ENCODE measurements at places on chromosomes 3 and 15. TPM values are rescaled to one million over a fixed set of nuclear protein-coding genes. Genes with fewer than 3 reads are reported as not detected.

DNA sequence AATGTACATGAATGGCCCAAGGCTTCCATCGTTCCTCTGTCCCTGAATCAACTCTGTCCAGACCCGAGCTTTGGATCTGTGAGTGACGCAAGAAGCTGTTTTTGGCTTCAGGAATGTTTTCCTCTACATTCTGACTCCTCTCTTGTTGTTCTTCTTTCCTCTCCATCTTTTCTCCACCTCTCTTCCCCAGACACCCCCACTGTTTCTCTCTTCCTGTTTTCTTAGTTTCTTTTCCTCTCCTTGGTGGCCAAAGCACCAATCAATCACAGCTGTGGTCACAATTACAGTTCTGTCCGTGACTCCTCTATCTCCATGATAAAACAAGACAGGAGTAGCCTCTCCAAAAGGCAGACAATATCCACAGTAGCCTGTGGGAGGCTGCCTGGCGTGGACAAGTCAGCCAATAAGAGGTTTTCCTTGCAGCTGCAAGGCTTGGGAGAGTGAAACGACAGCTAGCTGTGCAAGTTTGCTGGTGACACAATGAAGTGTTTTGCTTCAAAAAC is 4.9 kb upstream of the TMEM212 start:
- peaks cover 49% of the 10 kb centered on the region for H3K4me1 ChIP-seq
- H3K4me3 ChIP-seq = no peak overlapping the region
- no peaks in the 10 kb centered on the region for H3K27me3 ChIP-seq
- DNase-seq = peak; percentile 18

DNA sequence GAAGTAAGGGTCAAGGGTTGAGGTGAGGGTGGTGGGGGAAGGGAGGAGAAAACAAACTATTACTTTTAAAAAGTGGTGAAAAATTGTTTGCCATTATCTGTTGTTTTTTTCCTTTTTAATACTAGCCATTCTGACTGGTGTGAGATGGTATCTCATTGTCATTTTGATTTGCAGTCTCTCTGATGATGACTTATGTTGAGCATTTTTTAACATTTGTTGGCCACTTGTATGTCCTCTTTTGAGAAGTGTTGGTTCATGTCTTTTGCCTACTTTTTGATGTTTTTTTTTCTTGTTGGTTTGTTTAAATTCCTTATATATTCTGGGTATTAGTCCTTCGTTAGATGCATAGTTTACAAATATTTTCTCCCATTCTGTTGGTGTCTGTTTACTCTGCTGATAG is 185.9 kb upstream of the ANKRD28 start:
- H3K36me3 ChIP-seq = peaks cover 3% of the 10 kb centered on the region
- no peak overlapping the region for H3K4me3 ChIP-seq

GRCh38 chr15:51335538-51336410 is 2.6 kb downstream of the CYP19A1 start:
- no peaks in the 10 kb centered on the region for H3K36me3 ChIP-seq
- no peaks in the 10 kb centered on the region for H3K4me1 ChIP-seq
- no peak overlapping the region for H3K27ac ChIP-seq

- no peak for DNase-seq
- no peaks in the 10 kb centered on the region for H3K27me3 ChIP-seq
- no peak overlapping the region for H3K27ac ChIP-seq
- H3K4me3 ChIP-seq = no peak overlapping the region
- H3K36me3 ChIP-seq = no peaks in the 10 kb centered on the region
These were observed 63.4 kb downstream of the CYP19A1 start for GRCh38 chr15:51274956-51275355.

DNA sequence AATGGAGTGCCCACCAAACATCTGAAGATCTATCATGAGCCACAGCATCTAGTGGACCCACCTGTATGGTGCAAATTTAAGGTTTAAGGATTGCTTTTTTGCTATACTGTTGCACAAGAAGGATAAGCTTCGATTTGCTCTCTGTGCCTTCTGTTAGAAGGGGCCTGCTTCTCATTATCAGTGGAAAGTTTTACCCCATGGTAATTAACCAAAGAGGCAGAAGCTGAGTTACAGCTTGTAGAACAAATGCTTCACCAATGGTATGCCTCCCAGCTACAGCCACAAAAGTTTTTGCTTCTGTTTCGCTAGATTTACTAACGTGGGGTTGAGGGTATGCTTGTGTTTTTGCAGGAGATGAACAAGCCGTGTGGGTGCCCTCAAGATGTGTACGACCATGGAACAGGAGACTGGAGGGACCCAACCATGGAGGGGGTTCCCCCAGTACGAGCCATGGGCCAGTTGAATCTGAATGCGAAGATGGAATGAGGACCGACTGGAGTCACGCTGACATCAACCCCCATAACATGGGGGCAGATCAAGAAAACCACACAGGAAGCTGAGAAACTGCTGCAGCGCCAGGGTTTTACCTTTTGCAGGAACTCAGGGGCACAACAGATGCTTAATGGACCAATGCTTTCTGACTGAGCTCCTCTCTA is 43.5 kb downstream of the ACAD9 start:
- no peaks in the 10 kb centered on the region for H3K4me1 ChIP-seq
- H3K27me3 ChIP-seq = peaks cover 11% of the 10 kb centered on the region
- H3K27ac ChIP-seq = no peak overlapping the region
- H3K4me3 ChIP-seq = peak overlapping the region; percentile 18
- no peak for DNase-seq

DNA sequence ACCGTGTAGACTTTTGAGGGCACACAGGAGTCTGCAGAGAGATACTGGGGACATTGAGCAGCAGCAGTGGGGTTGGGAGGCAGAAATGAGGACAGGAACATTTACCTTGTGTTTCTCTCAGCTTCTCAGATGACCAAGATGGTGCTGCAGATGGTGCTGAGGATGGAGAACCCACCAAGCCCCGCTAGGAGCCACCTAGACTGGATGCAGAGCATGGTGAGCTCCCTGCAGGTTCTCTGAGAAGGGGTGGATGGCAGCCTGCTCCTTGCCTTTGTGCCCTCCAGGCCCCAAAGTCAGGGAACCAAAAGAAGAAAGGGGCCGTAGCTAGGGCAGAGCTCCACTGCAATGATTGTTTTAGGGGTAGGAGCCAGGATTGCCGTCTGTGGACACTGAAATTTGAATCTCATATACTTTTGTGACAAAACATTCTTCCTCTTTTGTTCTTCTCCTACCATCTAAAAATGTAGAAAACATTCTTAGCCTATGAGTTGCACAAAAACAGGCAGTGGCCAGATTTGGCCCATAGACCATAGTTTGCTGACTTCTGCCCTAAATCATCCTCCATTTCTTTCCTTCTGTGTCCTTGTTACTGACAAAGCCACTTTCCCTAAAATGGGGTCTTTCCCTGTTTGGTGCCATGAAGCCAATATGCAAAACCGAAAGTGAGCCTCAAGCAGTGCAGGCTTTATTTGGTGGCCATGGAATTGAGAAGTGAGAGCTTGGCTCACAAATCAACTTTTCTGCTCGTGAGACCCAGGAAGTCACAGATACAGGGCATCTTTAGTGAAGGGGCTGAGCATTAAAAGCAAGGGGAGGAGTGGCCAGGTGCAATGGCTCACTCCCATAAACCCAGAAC is 11.9 kb upstream of the MUC20 start:
- no peak overlapping the region for H3K4me3 ChIP-seq
- peaks cover 7% of the 10 kb centered on the region for H3K27me3 ChIP-seq
- peaks cover 4% of the 10 kb centered on the region for H3K4me1 ChIP-seq
- H3K27ac ChIP-seq = no peak overlapping the region
- H3K36me3 ChIP-seq = peaks cover 4% of the 10 kb centered on the region
- no peak for DNase-seq

- no peak overlapping the region for H3K27ac ChIP-seq
- no peaks in the 10 kb centered on the region for H3K4me1 ChIP-seq
- H3K27me3 ChIP-seq = no peaks in the 10 kb centered on the region
- no peak for DNase-seq
- H3K4me3 ChIP-seq = no peak overlapping the region
- H3K36me3 ChIP-seq = no peaks in the 10 kb centered on the region
These were observed 113.8 kb downstream of the ADAMTSL3 start for GRCh38 chr15:83767741-83768140.

- H3K4me1 ChIP-seq = peaks cover 8% of the 10 kb centered on the region
- peak; percentile 22 for DNase-seq
- H3K27me3 ChIP-seq = peaks cover 21% of the 10 kb centered on the region
- peaks cover 5% of the 10 kb centered on the region for H3K36me3 ChIP-seq
These were observed 1.3 kb downstream of the GREM1 start for GRCh38 chr15:32718821-32719716.

GRCh38 chr15:48548455-48548854 is 97.1 kb downstream of the FBN1 start:
- H3K4me3 ChIP-seq = no peak overlapping the region
- no peaks in the 10 kb centered on the region for H3K36me3 ChIP-seq
- H3K27ac ChIP-seq = no peak overlapping the region
- DNase-seq = no peak
- H3K4me1 ChIP-seq = peaks cover 2% of the 10 kb centered on the region

DNA sequence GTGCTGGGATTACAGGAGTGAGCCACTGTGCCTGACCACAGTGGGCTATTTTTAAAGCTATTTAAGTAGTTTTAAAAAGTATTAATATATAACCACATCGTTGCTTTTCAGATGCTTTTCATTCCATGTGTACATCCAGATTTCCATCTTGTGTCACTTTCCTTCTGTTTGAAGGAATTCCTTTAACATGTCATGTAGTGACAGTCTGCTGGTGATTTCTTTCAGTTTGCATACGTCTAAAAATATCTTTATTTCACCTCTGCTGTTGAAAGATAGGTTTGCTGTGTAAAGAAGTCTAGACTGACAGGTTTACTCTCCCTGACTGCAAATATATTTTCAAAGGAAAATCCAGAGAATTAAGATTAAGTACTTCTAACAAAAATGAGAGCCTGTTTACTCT is 12.2 kb downstream of the FAM240A start:
- H3K4me3 ChIP-seq = no peak overlapping the region
- H3K4me1 ChIP-seq = peaks cover 46% of the 10 kb centered on the region
- H3K27ac ChIP-seq = peak overlapping the region; percentile 81
- H3K27me3 ChIP-seq = peaks cover 3% of the 10 kb centered on the region
- DNase-seq = no peak

DNA sequence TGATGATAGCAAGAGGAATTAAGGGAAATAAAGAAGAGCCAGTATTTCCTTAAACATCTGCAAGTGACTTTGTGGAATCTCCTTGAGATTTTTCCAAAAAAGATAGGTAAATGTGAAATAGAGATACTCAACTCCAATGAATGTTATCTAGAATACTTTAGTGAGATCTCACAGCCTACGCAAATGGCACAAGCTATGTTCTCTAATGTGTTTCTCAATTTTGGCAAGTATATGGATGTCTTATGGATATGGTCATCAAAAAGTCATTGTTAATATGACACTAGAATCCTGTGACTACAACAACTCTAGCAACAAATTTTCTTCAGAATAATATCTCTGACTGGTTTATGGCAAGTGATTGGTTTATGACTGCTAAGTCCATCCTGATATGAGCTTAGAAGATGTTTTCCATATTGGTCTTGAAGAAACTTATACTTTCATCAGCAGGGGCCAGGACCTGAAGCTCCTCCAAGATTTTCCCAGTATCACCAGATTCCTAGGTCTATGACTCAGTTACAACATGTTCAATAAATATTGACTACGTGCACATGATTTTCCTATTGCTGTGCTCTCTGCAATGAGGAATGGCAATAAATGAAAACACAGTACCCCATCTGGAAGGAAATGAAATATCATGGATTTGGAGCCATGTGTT is 170.9 kb upstream of the THBS1 start:
- no peak overlapping the region for H3K4me3 ChIP-seq
- no peak for DNase-seq
- H3K36me3 ChIP-seq = no peaks in the 10 kb centered on the region
- no peaks in the 10 kb centered on the region for H3K27me3 ChIP-seq
- no peaks in the 10 kb centered on the region for H3K4me1 ChIP-seq

DNA sequence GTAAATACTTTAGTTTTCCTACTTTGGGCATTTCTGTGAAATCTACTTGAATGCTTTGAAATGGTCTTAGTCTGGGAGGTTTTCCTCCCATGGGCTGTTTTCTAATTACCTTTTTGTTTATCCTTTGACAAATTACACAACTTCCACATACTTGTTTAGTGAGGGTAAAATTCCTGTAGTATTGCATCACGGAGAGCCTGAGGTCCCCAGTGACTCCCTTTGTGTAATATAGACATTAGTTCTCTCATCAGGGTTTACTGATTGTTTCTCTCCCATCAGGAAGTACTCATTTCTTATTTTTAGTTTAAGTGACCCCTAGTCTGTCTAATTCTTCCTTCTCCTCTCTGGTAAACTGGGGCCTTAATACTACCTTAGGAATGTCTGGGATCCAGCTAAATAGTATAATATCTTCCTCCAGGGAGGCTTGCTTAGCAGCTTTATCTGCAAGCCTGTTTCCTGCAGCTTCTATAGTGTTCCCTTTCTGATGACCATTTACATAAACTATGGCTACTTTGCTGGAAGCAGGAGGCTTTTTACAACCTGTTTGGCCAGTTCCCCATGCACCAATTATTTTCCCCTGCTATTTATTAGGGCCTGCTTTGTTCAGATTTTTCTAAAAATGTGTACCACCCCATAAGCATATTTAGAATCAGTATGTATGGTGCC is 87.2 kb upstream of the XCR1 start:
- H3K36me3 ChIP-seq = no peaks in the 10 kb centered on the region
- H3K27me3 ChIP-seq = no peaks in the 10 kb centered on the region
- H3K4me3 ChIP-seq = no peak overlapping the region
- peaks cover 6% of the 10 kb centered on the region for H3K4me1 ChIP-seq

DNA sequence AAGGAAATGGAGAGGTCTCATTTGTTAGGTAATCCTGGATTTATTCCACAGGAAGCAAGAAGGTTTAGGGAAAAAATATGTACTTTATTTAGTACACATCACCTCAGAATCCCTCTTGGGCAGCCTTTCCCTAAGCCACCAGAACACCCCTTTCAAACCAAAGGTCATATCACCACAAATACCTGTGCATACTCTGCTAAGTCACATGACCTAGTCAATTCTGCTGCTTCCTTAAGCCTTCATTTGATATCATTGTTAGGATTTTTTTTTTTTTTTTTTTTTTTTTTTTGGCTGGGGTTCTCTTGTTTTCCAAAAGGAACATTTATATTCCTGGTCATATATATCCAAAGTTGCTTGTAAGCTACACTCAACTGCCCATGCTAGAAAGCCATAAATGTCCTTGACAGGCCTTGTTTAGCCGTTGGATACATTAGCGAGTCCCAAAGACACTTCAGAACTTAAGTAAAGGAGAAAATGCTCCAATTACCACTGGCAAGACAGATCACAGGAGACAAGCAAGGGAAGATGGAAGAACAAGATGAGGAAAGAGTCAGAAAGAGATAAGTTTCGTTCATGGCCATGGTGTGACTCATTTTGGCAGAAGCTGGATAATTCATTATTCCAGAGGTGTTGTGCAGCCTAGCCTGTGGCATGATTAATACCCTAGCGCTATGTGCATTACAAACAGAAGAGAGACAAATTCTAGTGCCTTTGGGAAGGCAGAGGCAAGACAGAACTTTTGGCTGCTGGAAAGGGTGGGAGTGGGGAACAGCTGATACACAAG is 155.6 kb upstream of the SLC2A2 start:
- DNase-seq = no peak
- H3K4me3 ChIP-seq = peak overlapping the region; percentile 2
- H3K27me3 ChIP-seq = peaks cover 6% of the 10 kb centered on the region
- no peak overlapping the region for H3K27ac ChIP-seq

The NTRK3 gene
- total RNA-seq = 6.4 TPM

The ERICH6 gene
- total RNA-seq = 0.31 TPM

Data from endothelial cell (in vitro differentiated cells).